ENCODE measurements at places on chromosomes 5 and 9.

DNA sequence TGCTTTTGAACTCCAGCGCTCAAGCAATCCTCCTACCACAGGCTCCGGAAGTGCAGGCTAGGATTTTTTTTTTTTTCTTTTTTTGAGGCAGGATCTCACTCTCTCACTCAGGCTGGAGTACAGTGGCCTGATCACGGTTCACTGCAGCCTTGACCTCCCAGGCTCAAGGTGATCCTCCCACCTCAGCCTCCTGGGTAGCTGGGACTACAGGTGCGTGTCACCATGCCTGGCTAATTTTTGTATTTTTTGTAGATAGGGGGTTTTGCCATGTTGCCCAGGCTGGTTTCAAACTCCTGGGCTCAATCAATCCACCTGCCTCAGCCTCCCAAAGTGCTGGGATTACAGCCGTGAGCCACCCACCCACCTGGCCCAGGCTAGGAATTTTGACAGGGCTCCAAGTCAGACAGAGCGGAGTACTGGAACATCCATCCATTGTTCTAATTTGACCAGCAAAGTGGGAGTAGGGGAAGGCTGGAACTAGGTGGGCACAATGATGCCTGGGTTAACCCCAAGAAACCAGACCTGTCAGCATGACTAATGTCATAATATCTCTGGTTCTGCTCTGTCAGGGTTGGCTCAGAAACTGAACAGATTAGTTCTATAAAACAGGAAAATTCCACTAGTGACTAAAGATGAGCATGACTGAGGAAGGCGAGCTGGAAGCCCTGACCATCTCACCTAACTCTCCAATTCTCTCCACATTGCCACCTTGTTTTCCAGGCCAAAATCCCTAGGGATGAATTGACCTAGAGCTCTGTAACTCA lies 9.2 kb downstream of the ZBTB5 start:
- DNase-seq, result no peak

GRCh38 chr5:15940905-15941304 lies 238.7 kb downstream of the MARCHF11 start:
- DNase-seq, result no peak

- no peak for DNase-seq
Measured at GRCh38 chr5:111779260-111779921, 22.4 kb upstream of the NREP start.

GRCh38 chr5:154049636-154050035 lies 10.9 kb downstream of the MFAP3 start:
- DNase-seq, result no peak

All from NCI-H2029 treated with DMSO at 0.1 percent for 48 hours (cell line).